ENCODE measurements at places on chromosomes 4 and X.

- peak; percentile 35 for DNase-seq
These were observed 793 bp downstream of the TSPAN7 start for GRCh38 chrX:38561951-38562719.

- no peak for DNase-seq
These were observed 112.0 kb downstream of the SHROOM3 start for GRCh38 chr4:76546759-76547742.

DNA sequence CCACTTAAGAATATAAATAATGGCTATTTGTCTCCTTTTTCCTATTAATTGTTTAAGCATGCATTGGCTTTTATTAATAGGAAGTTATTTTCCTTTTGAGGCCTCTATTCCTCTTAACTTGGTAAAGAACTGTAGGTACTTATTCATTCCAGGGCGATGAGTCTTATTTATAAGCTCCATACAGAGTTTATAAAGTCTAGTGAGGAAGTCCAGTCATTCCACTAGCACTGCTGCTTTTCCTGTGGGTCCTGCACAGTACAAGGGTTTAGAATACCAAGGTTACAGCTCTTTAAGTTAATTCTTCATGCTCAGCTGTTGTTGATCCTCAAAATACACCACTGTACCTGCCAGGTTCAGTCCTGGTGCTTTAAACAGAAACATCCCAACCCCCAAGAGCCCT, 28.5 kb upstream of the WNK3 start:
- DNase-seq, result no peak

- DNase-seq, result no peak
These were observed 7.7 kb downstream of the OCIAD2 start for GRCh38 chr4:48898733-48899431.

- DNase-seq, result no peak
These were observed 14.5 kb downstream of the ZNF275 start for GRCh38 chrX:153348421-153348820.

DNA sequence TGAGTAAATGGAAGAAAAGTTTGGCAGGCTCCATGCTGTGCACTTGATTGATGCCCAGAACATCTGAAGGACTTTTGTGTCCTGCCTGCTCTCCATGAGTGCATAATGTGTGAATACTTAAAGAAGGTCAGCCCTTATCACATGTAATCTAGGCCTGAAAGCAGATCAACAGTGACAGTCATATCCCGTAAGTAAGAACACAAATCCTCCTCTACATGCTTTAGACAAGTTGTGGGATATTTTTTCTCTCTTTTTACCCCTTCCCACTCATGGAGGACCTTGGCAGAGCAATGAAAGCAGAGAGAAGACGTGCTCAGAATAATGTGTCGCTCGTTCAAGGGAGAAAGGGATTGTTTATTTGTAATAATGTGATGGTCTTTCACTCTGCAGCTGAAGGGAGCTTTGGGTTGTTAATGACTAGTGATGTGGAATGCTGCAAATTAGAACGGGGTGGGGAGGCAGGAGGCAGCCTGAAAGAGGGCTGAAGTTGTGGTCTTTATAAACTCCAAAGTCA, 286.6 kb downstream of the BMPR1B start:
- no peak for DNase-seq

DNA sequence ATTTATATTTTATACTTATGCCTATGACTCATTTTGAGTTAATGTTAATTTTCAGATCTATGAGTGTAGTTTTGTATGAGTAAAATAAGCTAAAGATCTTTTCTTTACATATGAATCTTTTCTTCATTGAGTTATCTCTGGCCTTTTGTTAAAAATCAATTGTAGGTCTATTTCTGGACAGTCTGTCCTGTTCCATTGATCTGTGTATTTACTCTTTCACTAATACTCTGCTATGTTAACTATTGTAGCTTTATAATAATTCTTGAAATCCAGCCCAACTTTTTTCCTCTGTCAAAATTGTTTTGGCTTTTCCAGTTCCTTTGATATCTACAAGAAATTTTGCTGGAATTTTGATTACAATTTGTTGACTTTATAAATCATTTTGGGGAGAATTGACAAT, 177.0 kb downstream of the RBM46 start:
- no peak for DNase-seq

GRCh38 chr4:73340917-73341316, 63.2 kb upstream of the ALB start:
- DNase-seq, result no peak

DNA sequence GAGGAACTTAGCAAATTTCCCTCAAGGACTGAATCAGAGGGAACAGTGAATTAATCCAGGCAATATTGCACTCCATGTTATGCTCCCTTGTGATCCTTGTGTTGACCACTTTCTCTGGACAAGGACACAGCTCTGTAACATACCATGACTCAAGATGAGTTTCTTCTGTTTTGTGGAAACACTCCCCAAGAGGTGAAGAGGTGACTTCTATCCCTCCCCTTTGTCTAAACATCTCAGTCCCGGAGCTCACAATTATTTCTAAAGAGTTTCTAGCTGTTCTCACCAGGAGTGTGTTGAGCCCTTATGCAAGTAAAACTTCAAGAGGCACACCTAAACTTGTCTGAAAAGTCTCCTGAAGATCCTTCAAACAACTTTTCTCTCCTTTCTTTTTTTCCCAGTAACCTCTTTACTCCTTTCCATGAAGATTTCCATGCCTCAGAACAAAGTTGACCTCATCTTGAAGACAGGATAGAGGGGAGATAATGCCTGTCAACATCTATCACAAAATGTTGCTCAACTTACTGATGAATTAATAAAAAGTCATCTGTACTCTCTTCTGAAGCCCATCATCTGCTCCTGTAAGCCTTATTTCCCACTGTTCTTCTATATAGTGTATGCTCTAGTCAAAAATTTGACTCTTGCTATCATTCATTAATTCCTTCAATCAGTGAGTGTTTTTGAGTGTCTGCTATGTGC, 429.1 kb downstream of the SPRY1 start:
- no peak for DNase-seq

DNA sequence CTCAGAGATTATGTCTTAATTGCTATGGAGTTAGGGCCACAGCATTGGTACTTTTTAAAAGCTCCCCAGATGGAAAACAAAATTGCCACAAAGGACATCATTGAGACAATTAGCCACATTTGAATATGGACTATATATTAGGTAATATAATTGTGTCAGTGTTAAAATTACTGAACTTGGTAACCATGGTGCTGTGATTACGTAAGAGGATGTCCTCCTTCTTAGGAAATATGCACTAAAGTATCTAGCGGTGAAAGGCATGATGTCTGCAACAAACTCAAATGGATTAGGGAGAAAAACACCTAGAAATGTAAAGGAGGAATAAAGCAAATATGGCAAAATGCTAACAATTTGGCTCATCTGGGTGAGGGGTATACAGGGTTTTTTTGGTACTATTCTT, 89.9 kb upstream of the PAK3 start:
- no peak for DNase-seq

GRCh38 chr4:25856756-25857155, 6.0 kb downstream of the SEL1L3 start:
- no peak for DNase-seq

GRCh38 chr4:163332526-163333406, at the start of gene NPY1R:
Gene NPY1R, minus strand, starts transcription at chr4:163332596. Its CDS starts 6,042 bp downstream, at chr4:163326554.
- DNase-seq, result peak; percentile 89

DNA sequence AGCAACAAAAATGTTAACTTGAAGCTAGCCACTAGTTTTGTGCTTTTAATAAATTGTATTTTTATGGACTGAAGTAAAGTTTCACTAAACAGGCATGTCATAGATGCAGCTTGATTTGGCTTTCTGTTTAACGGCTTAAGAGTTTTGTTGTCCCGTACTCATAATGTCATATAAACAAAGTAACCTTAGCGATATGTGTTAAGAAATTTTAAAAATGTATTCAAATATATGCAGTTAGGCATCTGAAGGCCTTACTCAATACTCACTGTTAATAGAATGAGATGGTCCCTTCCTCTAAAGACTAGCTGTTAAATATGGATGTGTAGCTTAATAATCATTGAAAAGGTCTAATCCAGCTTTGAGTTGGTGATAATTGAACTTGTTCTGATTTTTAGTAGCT, 1.0 kb upstream of the SCLT1 start:
- no peak for DNase-seq

DNA sequence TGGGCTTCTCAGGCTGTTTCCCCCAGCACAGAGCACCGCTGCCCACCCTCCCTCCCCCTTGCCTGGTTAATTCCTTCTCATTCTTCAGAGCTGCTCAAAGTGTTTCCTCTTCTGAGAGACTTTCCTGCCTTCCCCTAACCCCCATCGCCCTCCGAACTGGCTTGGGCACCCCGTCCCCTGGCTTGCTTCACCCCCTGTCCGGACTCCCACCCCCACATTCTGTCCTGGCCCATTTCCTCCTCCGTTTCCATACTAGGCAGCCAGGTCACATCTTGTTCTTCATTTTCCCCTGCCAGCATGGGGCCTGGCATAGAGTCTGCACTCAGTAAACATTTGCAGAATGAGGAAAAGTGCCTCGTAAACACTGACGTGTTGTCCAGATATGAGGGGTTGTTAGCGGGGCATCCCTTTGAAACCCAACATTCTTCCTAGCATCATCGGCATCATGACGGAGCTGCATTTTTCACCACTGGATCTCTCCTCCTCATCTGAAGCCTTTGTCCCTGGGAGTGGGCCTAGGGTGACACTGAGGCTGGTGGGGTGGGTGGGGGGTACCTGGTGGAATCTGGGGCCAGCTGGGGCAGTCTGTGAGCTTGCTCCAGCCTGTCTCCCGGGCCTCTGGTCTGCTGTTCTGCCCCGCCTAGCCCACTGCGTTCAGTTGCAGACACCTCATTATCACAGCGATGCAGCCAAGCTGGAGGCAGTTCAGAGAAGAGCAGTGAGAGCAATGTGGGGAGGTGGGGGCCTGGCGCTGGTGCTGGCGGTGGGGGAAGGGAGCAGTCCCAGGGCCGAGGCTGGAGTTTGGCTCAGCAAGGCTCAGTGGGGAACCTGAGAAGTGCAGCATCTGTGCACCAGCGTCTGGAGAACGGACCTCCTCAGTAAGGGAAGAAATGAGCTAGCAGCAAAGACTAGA, 149.4 kb upstream of the PJA1 start:
- peak; percentile 65 for DNase-seq

DNA sequence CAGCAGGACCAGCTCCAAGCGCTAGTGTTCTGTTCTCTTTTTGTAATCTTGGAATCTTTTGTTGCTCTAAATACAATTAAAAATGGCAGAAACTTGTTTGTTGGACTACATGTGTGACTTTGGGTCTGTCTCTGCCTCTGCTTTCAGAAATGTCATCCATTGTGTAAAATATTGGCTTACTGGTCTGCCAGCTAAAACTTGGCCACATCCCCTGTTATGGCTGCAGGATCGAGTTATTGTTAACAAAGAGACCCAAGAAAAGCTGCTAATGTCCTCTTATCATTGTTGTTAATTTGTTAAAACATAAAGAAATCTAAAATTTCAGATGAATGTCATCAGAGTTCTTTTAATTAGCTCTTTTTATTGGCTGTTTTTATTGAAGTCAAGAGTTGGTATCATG, 186.5 kb downstream of the AR start:
- DNase-seq, result no peak

DNA sequence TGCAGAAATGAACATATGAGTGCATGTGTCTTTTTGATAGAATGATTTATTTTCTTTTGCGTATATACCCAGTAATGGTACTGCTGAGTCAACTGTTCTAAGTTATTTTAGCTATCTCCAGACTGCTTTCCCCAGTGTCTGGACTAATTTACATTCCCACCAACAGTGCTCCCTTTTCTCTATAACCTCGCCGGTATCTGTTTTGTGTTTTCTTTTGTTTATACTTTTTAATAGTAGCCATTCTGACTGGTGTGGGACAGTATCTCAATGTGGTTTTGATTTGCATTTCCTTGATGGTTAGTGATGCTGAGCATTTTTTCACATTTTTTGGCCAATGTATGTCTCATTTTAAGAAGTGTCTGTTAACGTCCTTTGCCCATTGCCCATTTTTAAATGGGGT, 218.6 kb upstream of the KCNIP4 start:
- DNase-seq, result no peak

- peak; percentile 41 for DNase-seq
These were observed 3.8 kb downstream of the TET2 start for GRCh38 chr4:105150503-105150902.

GRCh38 chr4:168740691-168741090, 243.8 kb downstream of the PALLD start:
- DNase-seq, result no peak
